OCI-LY7 (cell line): ENCODE measurements at places on chromosomes 16 and 17.

GRCh38 chr17:4241535-4241934 is 22.2 kb downstream of the ANKFY1 start:
- DNase-seq: no peak

DNA sequence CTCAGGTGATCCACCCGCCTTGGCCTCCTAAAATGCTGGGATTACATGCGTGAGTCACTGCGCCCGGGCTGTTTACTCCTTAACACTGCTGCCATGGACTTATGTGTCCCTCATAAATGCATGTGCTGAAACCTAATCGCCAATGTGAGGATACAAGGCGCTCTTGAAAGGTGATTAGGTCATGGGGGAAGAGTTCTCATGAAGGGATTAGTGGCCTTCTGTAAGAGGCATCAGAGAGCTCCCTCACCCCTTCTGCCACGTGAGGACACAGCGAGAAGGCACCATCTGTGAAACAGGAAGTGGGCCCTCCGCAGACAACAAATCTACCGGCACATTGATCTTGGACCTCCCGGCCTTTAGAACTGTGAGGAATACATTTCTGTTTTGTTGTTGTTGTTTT is 19.1 kb downstream of the ITPRIPL2 start:
- DNase-seq: no peak

DNA sequence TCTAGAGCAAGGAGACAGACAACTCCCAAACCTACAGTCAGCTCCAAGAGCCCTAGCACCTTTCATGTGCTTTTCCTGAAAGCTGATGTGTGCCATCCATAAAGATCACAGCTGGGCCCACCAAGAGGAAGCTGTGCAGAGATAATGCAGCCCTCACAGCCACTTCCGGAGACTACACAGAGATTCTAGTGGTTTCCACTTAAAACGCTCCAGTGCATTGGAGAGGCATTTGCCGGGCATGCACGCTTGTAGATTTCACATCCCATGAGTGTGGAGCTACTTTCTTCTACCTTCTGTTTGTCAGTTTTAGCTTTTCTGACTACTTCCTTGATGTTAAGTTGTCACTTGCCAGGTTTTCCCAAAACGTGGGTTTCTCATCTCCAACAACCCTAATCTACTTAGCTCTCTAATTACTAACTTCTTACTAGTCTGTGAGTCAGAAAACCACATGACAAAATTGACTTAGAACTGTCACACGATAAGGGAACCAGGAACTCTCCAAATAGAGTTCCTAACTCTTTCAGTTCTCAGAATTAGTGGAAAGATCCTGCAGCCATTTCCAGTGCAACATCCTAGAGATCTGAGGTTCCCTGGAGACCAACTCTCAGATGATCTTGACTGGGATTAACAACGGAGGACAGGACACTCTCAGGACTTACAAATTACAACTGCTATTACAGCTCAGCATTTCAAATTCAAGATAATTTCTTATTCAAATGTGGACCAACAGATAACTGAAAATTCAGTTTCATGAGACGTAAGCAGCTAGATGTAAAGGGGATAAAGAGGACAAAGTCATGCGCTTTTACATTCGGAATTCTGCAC is 28.6 kb downstream of the PMP22 start:
- no peak for DNase-seq

- DNase-seq: no peak
Observed at GRCh38 chr17:28523186-28523585, 17.0 kb downstream of the FOXN1 start.

- no peak for DNase-seq
Observed at GRCh38 chr16:30016555-30017276, 5.9 kb upstream of the DOC2A start.

- no peak for DNase-seq
Observed at GRCh38 chr16:7703672-7704071, 371.0 kb downstream of the RBFOX1 start.

DNA sequence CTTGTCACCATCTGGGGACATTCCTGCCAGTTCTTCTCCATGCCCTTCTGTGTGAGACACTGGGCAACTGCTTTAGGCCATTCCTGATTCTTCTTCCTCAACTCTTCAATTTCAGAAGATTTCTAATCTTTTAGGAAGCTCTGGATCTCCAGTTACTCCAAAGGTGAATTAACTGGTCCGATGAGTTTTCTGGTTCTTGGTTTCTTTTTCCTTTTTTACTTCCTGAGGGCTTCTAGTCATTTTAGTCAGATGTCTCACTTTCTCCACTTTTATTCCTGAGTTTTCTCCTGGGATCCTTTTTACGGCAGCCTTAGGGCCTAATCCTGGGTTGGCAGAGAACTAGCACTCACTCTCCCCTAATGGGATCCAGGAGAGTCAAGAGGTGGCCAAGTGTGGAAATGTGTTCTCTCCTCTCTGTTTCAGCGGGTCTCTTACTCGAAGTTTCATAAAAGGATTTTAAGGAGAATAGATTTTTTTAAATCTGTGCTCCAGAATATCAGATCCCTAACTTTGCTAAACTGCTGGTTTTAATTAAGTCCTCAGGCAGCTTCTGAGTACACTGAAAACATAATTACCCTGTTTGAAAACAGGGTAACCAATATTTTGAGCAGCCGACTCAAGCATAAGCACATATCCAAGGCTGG is 107.6 kb downstream of the RMI2 start:
- no peak for DNase-seq

GRCh38 chr17:82195675-82196672 is 16.7 kb downstream of the CCDC57 start:
- DNase-seq: no peak

GRCh38 chr17:32936186-32936893 is 8.4 kb downstream of the TMEM98 start:
- no peak for DNase-seq

GRCh38 chr17:32564325-32564724 is 77.5 kb downstream of the CDK5R1 start:
- DNase-seq: no peak

DNA sequence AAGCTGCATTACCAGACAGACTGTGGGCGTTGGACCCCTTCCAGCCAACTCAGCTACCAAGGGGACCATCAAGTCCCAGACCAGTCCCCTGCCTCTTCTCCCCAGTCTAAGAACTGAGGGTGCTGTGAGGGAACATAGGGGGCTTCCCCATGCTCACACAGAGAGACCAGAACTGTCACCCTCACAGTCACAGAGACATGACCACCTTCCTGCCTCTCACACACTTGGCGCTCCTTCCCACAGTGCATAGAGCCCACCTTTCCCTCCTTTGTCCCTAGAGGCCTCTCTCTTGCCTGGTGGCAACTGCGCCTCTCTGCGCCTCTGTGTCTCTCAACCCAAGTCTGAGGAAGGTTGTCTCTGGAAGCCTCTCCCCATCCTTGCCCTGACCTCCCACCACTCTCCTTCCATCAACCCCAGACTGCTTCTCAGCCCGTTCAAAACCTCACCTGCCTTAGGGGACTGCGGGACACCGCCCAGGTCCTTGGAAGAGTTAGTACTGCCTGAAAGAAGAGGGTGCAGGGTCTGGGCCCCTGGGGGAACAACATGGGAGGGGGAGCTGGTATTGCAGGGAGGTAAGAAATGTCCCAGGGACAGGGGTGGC is 6.1 kb upstream of the LHX1 start:
- DNase-seq: no peak

GRCh38 chr17:66381701-66382362 is 79.4 kb downstream of the PRKCA start:
- DNase-seq: no peak

DNA sequence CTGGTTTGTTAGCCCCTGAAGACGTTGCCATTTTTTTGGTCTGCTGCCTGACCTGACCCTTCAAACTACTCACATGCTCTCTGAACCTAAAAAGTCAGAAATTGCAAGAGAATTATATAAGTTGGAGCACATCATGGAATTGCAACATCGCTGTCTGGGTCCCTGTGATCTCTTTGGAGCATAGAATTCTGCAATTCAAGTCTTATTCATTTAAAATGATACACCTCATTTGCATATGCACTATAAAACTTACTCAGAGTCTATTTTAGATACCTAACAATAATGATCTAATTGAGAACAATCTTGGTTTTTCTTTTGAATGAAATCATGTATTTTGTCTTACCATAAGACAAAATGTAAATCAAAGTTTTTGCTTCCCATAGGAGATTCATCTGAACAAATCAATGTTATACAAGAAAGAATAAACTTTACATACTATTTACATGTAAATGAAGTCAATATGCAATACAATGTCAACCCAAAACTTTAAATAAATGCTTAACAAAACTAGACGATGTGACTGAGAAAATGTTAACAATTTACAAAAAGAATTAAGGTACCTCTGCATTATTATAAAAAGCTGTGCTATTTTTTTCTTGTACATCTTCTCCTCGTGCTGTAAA is 99.7 kb downstream of the HELZ start:
- DNase-seq: no peak

DNA sequence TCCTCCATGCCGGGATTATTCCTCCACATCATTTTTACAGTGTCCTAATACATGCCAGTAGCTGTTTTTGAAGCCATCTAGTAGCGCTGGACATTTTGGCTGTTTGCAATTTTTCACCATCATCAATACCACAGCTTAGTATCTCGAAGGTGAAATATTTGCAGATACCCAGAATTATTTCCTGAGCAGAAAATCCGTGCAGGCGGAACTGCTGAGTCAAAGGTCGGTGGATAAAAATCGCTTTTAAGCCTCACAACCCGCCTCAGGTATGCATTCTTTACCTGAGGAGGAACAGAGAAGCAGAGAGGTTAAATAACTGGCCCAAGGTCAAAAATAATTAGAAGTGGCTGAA is 584 bp upstream of the TNRC6A start:
- DNase-seq: no peak

DNA sequence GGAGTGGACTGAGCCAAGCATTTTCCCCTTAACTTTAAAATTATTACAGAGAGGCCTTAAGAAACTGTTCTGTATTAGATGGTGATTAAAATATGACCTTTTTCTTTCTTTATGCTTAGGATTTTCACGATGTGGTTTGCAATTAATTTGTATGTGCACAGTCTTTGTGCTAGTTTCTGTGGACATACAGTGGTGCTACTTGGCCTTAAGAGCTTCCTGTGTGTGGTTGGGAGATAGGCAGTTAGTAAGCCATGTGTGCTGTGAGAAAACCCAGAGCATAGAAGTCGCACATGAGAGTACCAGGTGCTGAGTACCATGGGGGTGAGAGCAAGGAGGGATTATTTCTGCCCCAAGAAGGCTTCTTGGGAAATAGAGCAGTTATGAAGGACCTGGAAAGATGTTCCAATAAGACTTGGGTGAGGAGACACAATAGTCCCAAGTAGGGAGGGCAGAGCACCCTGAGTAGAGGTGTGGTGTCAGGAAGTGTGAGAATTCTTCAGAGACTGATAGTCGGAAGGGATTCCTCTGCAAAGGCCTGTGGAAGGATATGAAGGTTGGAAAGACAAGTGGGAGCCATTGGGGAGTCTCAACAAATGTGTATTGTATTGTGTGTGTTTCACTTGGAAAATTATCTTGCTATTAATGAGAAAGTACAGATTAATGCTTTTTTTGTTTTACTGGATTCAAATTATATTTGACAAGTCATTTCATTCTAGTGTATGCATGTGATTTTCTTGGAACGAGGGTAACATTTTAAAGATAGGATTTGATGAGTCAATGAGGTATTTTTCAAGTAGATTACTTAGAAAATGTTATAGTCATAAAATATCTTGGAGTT is 239.9 kb downstream of the PRKCA start:
- peak; percentile 59 for DNase-seq

GRCh38 chr16:12260119-12260646 is 283.6 kb downstream of the SNX29 start:
- no peak for DNase-seq

GRCh38 chr17:73522696-73523095 is 121.5 kb downstream of the SDK2 start:
- no peak for DNase-seq

GRCh38 chr17:71412803-71413202 is 708.0 kb upstream of the SOX9 start:
- peak; percentile 84 for DNase-seq

GRCh38 chr17:14622615-14623101 is 321.8 kb downstream of the HS3ST3B1 start:
- peak; percentile 25 for DNase-seq

- DNase-seq: no peak
Observed at GRCh38 chr17:11693284-11693683, 95.0 kb downstream of the DNAH9 start.

DNA sequence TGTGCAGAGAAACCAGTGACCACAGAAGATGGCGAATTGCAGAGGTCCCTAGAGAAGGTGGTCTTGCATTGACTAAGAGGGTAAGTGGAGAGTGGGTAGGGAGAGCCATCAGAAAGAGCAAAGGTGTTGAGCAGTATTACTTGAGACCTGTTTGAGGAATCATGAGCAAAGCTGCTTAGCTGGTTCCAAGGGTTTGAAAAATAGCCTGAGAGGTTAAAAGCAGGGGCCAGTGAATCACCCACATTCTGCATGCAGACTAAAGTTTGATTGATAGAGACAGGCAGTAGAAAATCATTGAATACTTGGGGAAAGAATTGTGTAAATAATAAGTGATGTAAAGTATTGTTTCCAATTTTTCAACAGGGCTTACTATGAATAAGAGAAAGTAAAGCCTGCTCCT is 34.0 kb upstream of the KCNJ16 start:
- no peak for DNase-seq

DNA sequence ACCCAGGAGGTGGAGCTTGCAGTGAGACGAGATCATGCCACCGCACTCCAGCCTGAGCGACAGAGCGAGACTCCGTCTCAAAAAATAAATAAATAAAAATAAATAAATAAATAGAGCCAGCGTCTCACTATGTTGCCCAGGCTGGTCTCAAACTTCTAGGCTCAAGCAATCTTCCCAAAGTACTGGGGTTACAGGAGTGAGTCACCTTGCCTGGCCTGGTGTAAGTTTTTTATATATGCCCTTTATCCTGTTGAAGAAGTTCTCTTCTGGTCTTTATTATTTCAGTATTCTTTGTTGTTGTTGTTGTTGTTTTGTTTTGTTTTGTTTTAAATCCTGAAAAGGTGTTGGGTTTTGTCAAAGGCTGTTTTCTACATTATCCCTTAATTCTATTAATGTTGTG is 30.1 kb upstream of the ABCC1 start:
- DNase-seq: no peak

DNA sequence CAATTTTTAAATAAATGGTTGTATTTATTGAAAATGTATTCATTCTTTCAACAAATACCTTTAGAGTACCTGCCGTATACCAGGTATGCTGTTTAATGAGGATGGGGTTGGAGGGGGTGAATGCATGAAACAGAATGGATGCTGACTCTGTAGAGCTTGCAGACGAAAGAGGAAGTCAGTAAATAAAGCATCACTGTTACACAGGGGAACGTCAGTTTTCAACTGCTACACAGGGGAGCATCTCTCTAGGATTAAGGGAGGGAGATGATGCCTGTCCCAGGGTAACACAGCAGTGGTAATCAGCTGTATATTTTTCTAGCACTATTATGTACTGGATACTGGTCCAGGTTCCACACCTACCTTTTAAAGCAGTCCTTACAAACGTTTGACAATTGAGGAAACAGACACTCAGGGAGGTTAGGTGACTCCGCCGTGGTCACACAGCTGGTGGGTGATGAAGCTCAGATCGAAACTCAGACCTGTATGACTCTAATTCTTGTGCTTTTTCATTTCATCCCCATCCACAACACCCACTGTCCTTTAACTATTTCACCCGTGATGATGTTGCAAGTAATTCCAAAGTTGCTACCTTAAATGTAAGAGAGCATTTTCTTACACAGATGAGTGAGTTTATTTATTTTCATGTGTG is 452.1 kb upstream of the HSBP1 start:
- no peak for DNase-seq

- no peak for DNase-seq
Observed at GRCh38 chr17:32912218-32912897, 15.6 kb upstream of the TMEM98 start.

- no peak for DNase-seq
Observed at GRCh38 chr17:2462481-2462880, 49.2 kb downstream of the METTL16 start.

GRCh38 chr17:60439501-60439900 is 17.2 kb downstream of the CHCT1 start:
- no peak for DNase-seq
